Stimulated activated CD8-positive, alpha-beta memory T cell treated with anti-CD3 and anti-CD28 coated beads, Interleukin-15, amount 100 ng/mL, for 24 hours (primary cell): ENCODE measurements at places on chromosomes 2 and 18.

DNA sequence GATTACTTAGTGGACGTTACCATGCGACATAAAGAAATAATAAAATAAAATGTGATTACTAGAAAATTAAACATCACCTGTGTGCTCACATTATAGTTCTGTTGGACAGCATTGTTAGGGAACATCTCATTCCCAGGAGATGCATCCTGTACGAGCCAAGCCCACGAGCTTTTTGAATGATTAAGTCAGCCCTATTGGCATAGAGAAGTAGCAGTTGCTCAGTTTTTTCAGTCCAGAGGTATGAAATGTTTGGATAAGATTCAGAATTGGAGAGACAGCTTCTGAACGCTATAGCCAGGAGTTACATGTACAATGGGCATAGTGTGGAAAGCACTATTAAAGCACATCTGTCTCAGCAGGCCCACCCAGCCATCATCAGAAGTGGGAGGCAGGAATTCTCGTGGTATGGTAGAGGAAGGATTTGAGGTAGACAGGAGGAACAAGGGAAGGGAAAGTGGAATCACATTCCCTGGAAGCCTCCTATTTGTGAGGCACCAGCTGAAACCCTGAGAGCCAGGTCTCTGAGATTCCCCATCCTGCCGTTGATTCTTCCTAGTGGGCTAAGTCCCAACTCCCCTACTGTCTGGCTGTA is 8.6 kb downstream of the SPATS2L start:
- no peak for DNase-seq

- DNase-seq: no peak
These were observed 50.4 kb downstream of the TNS1 start for GRCh38 chr2:217952409-217952808.

- DNase-seq: no peak
These were observed 42.8 kb downstream of the METTL8 start for GRCh38 chr2:171390941-171391516.

GRCh38 chr2:202429164-202429980 is 53.2 kb downstream of the BMPR2 start:
- DNase-seq: no peak

DNA sequence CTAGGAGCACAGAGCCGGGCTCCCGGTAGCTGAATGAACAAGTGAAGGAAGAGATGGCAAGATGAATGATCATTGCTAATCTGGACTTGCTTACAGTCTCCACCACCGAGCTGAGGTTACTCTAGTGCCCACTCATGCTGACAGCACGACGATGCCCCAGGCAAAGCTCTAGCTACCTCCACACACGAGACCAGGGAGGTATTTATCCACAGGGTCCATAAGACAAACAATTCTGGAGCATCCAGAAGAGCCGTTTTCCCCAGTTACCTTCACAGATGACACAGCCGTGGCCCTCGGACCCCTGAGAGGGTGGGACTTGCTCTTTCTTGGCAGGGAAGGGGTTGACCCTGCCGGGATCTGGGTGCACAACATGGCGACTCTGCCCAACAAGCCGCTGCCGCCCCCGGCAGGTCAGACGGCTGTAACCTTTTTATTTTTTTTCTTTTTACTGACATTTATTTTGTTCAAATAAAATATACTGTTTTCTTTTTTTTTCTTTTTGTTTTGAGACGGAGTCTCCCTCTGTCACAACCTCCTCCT is 120.3 kb downstream of the PXDN start:
- no peak for DNase-seq

DNA sequence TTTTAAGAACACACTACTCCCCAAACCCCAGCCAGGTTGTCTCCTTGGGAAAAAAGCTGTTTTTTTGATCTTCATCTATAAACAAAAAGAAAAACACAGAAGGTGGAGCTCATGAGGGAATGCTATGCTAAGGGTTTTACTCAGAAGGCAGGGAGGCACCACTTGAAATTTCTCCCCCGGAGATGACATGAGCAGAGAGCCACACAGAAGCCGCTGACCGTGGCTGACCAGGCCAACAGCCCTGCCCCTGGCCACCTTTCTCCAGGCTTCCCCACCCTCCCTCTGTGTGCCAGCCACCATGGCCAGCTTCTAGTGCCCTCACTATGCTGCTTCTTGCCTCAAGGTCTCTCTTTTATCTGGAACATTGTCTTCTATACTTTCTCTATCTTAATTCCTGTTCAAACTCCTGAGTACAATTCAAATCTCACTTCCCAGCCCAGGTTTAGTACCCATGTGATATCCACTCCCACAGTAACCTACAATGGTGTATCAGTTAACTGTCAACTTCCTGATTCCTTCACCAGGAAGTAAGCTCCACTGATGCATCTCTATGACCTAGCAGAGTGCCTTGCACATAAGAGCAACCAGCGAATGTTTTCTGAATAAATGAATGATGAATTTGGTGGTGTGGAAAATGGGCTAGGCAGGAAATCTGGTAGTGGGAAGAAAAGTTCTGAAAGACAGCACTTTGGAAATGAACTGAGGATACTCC is 15.3 kb downstream of the LAPTM4A start:
- DNase-seq: no peak

DNA sequence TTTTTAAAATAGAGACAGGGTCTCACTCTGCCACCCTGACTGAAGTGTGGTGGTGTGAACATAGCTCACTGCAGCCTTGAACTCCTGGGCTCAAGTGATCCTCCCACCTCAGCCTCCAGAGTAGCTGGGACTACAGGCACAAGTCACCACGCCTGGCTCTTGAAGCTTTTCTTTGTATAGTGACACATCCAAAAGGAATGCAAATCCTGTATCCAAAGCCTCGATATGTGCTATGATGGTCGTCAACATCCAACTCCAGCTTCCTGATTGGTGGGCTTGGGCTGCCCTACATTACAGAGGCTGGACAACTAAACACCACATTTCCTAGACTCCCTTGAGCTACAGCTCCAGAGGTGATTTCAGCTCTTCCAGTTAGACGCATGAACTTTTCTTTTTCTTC is 101.7 kb upstream of the PGAP1 start:
- no peak for DNase-seq

DNA sequence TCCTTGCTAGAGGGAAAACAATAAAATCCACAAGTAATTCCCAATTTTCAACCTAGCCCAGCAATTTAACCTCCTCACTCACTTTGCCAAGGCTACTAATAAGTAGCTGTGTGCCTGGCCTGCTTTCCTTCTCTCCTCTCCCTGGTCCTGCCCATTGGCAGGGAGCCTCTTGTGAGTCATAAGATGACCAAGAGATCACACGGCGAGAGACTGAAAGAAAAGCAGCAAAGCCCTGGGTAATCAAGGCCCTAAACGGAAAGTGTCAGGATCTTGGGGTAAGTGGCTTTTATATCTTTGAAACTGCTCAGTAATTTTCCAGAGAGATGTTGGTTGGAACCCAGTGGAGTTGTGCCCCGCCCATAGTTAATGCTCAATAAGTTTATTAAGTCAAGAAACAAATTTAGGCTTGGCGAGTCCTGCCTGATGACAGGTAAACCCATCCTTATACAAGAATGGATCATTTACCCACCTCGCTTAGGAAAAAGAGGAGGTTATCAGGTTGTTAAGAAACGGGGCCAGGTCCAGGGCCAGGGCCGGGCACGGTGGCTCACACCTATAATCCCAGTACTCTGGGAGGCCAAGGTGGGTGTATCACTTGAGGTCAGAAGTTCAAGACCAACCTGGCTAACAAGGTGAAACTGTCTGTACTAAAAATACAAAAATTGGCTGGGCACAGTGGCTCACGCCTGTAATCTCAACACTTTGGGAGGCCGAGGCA is 10.0 kb upstream of the ADAM17 start:
- no peak for DNase-seq
